ENCODE measurements at places on chromosomes 2 and 18.

DNA sequence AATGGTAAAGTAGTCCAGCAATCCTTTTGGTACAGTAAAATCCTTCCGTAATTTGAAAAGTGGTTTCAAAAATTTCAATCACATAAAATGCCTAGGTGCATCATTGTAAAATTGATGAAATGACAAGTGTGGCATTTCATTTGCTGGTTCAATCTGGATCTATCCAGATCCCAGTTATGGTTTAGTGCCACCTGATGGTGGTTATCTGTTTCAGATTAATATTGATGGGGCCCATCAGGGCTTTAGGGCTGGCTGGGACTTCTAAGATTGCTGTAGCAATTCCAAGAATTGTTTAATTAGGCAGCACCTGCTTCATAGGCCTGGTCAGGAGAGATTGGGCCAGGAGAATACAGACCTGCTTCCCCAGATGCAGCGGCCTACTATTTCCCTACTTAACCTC is 55.5 kb upstream of the PIK3C3 start:
- DNase-seq = peak; percentile 30

- no peak for DNase-seq
These were observed 80.0 kb upstream of the SLC66A3 start for GRCh38 chr2:11075221-11075620.

- peak; percentile 87 for DNase-seq
These were observed 99.7 kb downstream of the MEP1B start for GRCh38 chr18:32289483-32290075.

DNA sequence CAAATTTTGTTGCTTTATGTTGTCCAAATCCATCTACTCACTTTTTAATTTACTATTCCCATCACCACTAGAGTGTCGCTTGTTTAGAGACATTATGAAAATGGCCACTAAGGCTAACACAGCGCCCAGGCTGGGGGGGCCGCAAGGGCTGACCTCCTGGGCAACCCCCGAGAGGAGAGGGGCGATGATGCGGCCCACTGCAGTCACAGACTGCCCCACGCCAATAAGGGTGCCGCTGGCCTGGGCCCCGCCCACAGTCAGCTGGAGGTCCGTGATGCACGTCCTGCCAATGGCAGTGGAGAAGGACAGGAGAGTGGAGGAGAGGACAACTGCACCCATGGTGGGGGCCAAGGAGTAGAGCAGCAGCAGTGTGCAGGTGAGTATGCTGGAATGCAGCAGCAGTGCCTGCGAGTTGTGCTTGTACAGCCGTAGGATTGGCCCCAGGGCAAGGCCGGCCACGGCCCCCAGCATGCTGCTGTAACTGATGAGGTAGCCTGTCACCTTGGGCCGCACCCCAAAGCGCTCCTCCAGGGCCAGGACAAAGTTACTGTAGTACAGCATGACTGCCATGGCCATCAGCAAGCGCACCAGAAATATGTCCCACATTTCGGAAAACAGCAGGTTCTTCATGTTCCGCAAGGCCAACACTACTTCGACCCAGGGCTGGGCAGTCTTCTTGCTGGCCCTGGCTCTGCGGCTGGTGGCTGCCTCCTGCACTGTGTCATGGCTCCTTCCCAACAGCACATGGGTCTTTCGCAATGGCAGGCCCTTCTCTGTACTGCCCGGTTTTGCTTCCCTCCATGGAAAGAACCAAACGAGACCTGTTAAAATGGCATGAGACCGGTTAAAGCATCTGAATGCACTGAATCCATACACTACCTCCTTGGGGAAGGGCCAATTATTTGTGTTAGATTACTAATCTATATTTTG is 43.2 kb upstream of the TMEM182 start:
- DNase-seq = no peak

DNA sequence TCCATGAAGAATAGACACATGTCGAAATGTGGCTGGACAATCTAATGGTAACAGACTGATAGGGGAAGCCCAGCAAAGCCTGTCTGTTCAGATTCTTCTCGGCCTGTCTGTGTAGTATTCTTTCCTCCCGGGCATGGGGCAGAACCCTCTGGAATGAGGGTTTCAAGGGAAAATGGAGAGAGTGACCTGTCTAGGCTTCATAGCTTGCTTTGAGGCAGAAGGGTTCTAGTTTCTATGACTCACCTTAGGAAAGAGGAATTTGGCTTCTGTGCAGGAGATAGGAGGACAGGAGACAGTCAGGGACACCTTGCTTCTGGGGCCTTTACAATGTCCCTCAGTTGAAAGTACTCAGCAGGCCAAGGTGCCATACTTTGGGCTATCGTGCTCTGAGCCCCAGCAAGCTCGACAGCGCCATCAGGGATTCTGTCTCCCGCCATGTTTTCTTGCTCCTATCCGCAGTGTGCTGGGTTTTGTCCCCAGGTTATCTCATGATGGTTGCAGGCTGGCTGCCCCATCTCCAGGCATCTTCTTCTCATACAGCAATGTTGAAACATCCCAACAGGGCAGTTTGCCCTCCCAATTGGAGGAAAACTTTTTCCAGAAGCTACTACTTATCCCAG is 74.7 kb upstream of the TLK1 start:
- DNase-seq = no peak

DNA sequence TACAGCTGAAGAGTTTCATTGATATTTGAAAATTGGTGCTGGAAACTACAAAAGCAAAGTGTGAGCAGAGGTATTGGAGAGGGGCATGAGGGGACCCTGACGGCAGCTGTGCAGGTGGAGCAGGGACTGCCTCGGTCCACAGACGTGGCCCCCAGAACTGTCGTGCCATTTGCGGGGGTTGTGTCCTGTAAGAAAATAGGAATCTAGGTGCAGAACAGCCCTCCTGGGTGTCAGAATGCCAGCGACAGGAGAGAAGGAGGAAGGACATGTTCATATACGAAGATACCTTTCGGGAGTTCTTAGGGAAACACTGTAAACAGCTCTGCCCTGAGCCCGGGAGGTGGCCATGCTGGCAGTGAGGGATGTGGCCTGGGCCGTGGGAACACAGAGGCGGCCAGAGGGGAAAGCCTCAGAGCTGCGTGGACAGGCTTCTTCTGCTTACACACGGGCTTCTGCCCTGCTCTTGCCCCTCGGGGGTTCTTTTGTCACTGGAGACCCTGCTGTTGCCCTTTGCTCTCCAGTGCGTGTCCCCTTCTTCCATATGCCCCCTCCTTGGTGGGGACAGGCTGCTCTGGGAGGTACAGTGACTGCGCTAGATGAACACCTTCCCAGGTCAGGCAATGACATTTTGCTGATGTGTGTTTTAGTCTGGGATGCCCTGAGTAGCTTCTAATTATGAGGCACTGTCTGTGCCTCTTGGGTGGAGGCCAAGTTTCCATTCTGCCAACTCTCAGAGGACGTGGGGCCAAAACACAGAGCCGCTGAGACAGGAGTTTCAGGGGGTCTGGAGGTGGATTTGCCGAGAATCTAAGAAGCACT is 81.9 kb upstream of the TXNDC2 start:
- DNase-seq = no peak

GRCh38 chr2:194103941-194104659 is 1552.9 kb upstream of the SLC39A10 start:
- DNase-seq = no peak

DNA sequence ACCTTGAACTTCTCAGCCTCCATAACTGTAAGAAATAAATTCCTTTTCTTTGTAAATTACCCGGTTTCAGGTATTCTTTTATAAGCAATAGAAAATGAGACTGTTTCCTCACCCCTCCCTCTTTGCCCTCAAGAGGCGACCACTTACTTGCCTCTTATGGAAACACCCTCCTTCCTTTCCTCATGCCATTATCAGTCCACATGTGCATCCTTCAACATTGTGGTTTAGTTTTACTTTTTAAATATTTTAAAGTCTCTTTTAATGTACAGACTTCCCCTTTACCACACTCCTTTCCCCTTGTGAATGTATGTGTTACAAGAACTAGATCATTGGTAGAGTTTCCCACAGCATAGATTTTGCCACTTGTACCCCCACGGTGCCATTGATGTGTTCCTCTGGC is 202.4 kb upstream of the SIX2 start:
- DNase-seq = no peak

DNA sequence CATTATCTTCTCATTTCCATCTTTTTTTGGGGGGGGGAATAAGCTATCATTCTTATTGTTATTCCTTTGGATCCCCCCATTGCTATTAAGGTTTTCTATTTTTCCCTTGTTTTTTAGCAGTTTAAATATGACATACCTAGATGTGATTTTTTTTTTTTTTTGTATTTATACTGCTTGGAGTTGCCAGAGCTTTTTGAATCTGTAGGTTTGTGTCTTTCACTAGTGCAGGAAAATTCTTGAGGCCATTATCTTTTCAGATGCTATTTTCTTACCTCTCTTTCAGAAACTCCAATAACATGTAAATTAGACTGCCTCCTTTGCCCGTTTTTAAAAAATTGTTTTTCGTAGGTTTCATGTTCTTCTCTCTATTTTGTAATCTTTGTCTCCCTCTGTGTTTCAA is 88.6 kb downstream of the WDR7 start:
- no peak for DNase-seq

GRCh38 chr2:168145426-168146310 is 101.7 kb downstream of the STK39 start:
- DNase-seq = no peak

- DNase-seq = no peak
These were observed 94.0 kb upstream of the CNGA3 start for GRCh38 chr2:98252038-98252773.

DNA sequence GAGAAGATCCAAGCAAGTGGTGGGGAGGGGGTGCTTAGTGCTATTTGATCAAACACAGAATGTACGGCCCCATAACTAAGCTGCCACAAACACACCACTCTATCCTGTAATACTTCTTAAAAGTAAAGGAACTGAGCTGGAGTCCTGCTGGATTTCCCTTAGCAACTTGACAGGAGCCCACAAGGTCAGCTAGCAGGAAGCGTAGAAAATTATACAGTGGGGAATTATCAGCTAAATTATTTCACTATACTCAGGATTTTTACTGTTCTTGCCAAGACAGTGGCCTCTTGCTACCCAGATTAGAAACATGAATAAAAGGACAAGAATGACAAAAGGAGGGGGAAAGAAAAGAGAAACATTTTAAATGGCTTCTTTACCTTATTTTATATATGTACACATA is 217.1 kb downstream of the ZNF521 start:
- DNase-seq = no peak
